NCI-H1105 (cell line): ENCODE measurements at places on chromosomes 1 and 21.

GRCh38 chr1:205598841-205599668 is 32.8 kb downstream of the ELK4 start:
- no peak for DNase-seq

DNA sequence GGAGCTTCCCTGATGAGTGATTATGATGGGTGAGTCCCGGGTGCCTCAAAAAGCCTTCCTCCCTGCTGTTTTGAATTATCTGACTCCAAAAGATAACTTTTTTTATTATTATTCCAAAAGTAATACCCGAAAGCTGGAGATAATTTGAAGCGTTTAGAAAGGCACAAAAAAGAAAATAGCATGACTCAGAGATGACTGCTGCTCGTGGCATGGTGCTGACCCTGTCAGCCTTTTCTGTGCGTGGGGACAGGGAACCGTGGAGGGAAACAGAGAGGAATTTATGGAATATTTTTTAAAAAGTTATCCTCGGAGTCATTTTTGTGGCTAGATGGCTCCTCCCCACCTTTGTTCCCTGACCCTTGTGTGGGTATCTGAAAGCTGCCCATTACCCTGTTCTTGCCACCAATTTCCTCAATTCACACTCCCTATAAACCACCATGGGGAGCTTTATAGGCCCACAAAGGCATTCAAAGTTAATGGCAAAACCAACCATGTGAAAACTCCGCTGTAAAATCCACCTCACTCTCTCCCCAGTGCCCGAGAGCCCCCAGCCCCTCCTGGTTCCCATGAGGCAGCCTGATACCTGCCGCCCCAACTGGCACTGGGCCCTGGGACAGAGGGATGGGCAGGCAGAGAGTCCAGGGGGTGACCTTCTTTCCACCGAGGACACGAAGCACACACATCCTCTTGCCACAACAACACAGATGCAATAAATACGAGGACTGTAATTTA is 37.5 kb downstream of the IGSF21 start:
- no peak for DNase-seq

- no peak for DNase-seq
Observed at GRCh38 chr1:154213274-154213673, 7.1 kb upstream of the CFAP141 start.

DNA sequence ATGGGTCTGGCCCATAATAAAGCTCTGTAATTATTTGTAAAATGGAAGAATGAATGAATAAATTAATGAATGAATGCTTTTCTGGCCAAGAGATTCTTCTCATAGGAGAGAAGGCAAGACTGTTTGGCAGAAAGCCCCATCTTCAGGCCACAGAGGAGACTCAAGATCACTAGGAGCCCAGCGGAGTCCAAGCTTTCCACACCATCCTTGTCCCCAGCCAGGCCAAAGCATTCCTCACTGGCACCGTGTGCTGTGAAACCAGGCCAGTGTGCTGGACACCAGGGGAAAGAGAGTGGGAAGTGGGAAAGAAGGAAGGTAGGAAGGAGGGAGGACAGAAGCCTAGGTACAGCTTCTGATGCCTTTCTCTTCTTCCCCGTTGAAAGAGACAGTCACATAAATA is 86.4 kb downstream of the PLXNA2 start:
- no peak for DNase-seq

- no peak for DNase-seq
Observed at GRCh38 chr1:25579292-25580252, 36.2 kb downstream of the LDLRAP1 start.

DNA sequence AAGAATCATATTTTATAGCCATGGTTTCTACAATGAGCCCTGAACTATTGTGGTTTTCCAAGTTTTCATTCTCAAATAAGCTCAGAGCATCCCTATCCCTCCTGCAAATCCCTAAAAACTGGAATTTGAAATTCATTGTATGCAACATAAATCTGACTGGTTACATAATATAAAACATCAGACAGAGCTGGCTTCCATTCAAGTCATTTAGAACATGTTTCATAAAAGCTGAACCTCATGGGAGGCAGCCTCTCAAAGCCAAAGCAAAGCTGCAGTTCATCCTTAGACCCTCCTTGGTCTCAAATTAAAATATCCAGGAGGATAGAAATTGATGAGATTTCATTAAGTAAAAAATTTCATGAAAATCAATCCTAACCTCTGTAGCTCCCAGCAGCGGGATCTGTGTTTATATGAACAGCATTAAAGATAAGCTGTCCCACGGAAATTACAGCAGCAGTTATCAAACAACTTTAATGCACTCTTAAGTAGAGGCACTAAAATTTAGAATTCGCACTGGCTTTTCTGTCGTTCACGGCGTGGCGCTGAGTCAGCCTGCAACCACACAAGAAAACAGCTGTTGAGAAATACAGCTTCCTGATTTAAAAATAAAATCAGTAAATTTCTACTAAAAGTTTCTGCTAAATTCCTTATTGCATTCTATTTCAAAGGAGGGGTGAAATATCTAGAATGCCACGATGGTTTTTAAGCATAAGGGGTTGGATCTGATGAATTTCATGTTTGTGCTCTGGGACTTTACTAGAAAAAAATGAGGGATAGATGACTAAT is 99.9 kb upstream of the TIAM1 start:
- DNase-seq: no peak

DNA sequence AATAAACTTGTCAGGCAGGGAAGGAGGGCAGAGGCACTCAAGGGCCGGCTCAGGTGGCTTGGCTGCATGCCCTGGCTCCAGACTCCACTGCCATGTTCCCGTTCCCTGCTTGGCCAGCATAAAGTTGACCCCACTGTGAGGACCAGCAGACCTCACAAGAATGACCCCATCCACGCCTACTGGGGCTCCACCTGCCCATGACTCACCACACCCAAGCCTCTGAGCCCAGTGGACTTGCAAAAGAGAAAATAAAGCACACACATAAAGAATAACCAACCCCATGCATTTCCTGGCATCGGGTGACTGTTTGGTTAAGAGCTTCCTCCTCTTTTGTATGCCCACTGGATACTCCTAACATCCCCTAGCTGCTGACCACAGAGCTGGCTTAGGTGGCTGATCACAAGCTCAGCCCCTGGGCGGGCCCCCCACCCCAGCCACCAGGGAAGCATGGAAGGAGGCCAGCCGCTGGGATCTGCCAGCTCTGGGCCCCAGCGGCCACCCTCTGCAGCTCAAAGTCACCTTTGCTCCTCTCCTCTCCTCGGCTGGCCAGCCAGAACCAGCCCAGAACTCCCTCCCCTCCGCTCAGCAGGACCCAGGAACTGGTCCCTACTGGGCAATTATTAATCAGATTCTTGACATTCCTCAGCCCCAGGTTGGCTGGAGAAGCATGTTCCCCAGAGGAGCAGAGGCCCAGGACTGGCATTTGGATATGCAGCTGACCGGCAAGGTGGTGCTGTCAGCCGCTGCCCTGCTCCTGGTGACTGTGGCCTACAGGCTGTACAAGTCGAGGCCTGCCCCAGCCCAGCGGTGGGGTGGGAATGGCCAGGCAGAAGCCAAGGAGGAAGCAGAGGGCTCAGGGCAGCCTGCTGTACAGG is at the start of gene KLHDC7A:
KLHDC7A (plus strand) TSS at position 616 of the 875 bp plus-strand sequence; CDS start at position 668, 52 bp downstream.
- peak; percentile 14 for DNase-seq

GRCh38 chr1:25157846-25158245 is 74.5 kb downstream of the SYF2 start:
- no peak for DNase-seq

GRCh38 chr1:4447778-4448420 is 206.5 kb upstream of the AJAP1 start:
- no peak for DNase-seq

DNA sequence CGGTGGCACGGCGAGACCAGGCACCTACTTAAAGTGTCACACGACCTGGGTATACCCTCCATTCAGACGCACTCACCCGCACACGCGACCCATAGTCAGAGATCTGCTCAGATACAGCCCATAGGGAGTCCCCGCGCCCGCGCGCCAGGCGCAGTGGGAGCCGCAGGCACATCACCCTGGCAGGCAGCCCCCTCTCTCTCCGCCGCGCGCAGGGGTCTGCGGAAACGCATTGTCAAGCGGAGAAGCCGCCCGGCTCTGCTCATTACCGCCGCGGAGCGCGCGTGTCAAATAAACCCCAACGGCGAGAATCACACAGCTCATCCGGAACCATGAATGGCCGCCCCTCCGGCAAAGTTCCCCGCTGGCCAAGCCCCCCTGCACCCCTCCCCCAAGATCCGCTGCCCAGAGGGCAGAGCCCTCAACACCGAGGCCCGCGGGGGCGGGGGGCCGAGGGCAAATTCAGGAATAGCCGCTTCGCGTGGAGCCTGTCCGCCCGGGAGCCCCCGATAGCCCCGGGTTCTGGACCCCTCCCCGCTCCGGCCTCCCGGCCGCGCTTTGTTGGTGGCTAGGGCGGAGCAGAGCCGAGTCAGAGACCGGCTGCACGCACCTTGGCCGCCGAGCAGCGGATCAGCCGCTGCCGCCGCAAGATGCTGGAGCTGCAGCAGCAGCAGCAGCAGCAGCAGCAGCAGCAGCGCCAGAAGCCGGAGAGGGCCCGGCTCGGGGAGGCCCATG is 522 bp downstream of the LRP8 start:
- peak; percentile 36 for DNase-seq

GRCh38 chr1:22681556-22682276 is 28.7 kb downstream of the C1QB start:
- DNase-seq: no peak

DNA sequence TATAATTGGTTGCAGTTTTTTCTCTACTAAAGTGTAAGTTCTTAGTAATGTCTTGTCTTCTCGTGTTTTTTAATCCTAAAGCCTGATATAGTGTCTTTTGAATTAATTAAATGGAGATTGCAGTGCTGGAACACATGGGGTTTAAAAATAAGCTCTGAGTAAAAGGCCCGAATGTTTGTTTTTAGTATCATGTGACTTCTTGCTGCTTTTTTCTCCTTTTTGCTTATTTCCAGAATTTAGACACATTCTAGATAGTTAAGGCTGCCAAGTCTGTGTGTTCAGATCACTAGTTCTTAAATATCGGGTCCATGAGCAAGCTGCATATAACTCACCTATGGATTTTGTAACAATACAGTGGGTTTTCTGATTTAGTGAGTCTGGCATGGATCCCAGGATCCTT is 27.5 kb downstream of the KCTD3 start:
- DNase-seq: no peak

- no peak for DNase-seq
Observed at GRCh38 chr1:161216945-161217712, 2.0 kb downstream of the FCER1G start.

DNA sequence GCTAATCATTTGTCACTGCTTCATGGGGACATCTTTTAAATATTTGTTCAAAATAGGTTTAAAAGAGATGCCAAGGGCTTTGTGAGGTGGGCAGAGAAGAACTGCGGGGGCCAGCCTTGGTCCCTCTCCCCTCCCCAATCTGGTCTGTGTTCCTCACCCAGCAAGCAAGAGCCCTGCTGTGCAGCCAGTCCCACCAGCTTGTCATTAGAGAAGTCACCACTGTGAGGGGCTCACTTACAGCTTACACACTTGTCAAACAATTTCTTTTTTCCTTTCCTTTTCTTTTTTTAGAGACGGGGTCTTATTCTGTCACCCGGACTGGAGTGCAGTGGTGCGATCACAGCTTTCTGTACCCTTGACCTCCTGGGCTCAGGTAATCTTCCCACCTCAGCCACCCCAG is 10.4 kb upstream of the CDK18 start:
- DNase-seq: no peak

- peak; percentile 95 for DNase-seq
Observed at GRCh38 chr1:30856260-30856790, 52.2 kb downstream of the SDC3 start.
